ENCODE measurements at places on chromosomes 12 and 14.

GRCh38 chr12:29883941-29884554 is 100.3 kb upstream of the TMTC1 start:
- no peak for DNase-seq

DNA sequence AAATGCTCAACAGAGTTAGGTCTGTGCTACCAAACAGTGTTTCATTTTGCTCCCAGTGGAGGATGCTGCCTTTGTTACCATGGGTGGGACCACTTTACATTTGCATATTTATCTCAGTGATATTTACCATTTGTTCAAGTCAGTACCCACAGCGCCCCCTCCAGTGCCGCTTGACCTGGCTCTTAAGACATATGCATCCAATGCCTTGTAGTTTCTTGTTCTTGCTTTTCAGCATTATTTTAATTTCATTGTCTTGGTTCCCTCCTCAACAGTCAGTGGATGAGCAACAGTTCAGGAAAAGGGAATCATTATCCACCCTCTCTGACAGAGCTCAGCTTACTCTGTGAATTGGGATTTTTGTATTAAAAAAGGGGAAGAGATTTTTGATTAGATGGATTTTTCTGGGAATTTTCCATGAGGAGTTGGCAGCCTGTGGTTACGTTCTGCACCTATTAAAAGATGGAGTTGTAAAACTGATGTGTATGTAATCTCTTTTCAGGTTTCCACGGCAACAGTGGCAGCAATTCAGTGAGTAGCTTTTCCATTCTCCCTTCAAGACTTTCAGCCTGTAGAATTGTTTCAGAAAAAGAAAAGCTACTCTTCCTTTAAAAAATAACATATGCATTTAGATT is 240.5 kb upstream of the DAAM1 start:
- no peak for DNase-seq

DNA sequence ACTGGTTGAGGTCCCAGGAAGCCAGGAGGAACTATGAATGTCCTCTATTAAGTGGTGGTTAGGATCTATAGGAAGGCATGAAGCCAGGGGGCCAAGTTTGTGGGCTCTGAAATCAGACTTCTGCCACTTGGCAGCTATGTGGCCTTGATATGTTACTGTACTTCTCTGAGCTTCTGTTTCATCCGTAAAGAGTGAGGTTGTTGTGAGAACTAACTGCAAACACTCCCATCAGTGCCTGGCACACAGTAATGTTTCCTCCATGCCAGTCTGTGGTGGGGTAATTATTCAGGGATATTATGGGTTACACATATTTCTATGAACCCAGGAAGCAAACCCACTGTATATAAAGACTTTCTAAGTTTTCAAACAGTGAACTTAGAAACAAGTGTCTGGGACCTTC is 57.4 kb downstream of the PLXNC1 start:
- DNase-seq, result no peak

- DNase-seq, result no peak
Observed at GRCh38 chr14:38481952-38482678, 226.2 kb upstream of the CLEC14A start.

DNA sequence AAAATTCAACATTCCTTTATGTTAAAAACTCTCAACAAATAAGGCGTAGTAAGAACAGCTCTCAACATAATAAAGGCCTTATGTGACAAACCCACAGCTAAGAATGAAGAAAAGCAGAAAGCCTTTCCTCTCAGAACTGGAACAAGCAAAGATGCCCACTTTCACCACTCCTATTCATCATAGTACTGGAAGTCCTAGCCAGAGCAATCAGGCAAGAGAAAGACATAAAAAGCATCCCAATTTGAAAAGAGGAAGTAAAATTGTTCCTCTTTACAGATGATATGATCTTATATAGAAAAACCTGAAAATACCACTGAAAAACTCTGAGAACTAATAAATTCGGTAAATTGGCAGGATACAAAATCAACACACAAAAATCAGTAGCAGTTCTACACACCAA is 52.1 kb downstream of the STON2 start:
- DNase-seq, result no peak

DNA sequence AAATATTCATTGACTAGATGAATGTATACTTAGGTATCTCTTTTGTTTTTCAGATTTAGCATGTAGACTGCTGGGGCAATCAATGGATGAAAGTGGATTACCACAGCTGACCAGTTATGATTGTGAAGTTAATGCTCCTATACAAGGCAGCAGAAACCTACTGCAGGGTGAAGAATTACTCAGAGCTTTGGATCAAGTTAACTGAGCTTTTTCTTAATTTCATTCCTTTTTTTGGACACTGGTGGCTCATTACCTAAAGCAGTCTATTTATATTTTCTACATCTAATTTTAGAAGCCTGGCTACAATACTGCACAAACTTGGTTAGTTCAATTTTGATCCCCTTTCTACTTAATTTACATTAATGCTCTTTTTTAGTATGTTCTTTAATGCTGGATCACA is 15.3 kb upstream of the SNAPC1 start:
- no peak for DNase-seq

DNA sequence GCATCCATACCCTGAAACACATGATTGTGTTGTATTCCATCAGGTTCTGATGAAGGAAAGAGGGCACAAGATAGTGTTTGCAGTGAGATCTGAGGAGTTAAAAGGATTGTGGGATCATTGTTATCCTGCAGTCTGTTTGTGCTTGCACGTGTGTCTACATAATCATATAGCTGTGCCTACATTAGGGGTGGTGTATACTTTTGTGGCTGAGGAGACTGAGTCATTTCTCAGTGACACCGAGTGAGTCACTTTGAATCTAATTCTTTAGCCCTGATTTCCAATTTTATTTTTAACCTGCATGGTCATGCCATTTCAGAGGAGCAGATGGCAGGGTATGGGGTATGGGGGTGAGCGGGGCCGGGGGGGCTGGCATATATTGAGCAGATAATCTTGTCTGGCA is 133.2 kb downstream of the ANO4 start:
- DNase-seq, result no peak

DNA sequence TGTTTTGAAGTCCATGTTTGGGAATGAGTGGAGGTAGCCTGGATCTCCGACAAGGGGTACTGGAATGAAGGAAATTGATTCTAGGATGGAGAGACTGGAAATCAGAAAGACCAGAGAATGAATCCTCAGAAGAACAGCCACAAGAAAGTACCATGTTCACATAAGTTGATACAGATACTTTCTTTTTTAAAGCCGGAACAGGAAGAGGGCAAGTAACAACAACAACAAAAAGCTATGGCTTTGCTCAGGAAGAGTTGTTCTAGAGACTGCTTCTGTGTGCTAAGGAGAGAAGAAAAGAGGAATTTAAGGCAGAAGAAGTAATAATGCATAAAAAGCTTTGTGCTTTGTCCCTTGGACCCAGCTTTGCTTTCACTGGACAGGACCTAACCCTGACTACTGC is 6.2 kb downstream of the TC2N start:
- DNase-seq, result no peak

GRCh38 chr14:40393143-40393542 is 960.9 kb upstream of the FBXO33 start:
- no peak for DNase-seq

DNA sequence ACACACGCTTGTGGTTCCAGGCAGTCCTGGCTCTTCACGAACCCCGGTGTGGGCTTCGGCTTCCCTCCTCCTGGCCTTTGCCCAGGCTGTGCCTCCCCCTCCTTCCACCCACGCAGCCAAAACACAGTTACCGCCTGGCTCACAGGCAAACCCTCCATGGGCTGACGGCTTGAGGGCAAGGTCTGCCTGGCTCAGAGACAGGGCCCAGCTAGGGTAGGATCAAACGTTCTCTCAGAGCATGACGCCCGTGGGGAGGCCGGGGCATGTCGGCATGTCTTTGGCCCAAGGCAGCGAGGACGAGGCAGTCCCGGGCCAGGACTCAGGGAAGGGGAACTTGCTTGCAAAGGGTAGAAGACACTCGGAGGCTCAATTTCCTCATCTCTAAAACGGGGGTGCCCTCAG is 2.1 kb downstream of the SLC25A47 start:
- no peak for DNase-seq

DNA sequence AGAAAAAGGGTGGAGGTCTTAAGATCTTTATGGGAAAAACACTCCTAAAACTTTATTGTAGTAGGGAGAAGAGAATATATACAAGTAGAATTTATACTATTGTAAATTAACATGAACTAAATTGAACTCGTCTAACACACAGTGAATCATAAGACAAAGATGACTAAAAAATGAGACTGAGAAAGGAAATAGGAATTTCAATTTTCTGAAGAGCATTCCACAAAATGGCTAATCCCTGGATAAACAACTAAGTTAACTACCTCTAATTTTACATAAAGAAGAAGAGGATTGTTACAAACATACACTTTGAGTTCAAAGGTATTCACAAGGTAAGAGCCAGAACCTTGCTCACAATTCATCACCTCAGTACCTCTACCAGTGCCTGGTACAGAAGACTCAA is 2.0 kb downstream of the MAP4K5 start:
- DNase-seq, result no peak

GRCh38 chr14:99704037-99704436 is 19.9 kb downstream of the CYP46A1 start:
- DNase-seq, result no peak

- DNase-seq, result no peak
Observed at GRCh38 chr12:56230432-56231183, 757 bp downstream of the SLC39A5 start.

DNA sequence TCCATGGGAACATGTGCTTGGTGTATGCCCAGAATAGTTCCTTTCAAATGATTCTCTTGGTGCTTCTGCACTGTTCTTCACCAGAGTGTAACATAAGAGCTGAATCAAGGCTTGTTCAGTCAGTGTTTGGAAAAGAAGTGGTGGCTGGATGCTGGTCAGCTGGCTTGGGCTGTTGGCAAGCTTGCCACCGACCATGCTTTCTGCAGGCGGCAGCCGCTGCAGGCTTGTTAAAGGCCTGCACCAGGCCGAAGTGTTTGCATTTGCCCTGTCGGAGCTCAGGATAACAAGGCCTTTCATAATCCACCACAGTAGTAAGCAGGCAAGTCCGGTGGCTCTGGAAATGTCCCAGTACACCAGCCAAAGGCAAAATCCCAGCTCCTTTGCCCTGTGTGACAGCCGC is 26.9 kb downstream of the DAAM1 start:
- DNase-seq, result no peak

GRCh38 chr14:104968541-104969401 is 9.4 kb downstream of the AHNAK2 start:
- DNase-seq, result no peak

DNA sequence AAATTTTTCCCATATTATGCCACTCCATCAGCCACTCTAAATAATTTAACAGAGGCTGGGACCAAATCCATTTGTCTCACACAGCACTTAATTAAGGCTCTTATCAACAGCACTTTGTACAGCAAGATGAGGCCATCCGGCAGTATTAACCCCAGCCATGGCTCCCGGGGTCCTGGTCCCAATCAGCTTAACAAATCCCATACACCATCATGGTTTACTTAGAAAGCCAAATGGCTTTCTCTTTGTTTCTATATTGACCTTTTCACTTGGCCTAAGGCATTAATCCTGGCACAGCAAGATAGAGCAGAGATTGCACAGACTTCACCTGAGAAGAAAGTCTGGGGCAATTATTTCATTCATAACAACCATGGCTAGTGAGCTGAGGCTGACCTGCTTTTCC is 38.6 kb downstream of the SPTSSA start:
- no peak for DNase-seq

DNA sequence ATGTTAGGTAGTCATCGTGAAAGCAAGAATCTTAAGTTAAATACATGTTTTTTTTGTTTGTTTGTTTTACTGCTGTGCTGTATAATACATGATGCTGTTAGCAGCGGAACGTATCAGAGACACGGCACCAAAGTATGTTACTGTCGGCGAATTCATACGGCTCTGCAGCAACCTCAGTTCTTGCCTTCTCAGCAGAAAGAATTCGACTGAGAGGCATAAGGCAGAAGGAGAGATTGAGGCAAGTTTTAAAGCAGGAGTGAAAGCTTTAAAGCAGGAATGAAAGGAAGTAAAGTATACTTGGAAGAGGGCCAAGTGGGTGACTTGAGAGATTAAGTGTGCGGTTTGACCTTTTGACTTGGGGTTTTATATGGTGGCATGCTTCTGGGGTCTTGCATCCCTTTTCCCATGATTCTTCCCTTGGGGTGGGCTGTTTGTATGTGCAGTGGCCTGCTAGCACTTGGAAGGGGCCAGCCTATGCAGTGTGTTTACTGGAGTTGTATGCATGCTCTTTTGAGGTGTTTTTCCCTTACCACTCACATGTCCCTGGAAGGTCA is 23.7 kb downstream of the LEMD3 start:
- DNase-seq, result no peak

DNA sequence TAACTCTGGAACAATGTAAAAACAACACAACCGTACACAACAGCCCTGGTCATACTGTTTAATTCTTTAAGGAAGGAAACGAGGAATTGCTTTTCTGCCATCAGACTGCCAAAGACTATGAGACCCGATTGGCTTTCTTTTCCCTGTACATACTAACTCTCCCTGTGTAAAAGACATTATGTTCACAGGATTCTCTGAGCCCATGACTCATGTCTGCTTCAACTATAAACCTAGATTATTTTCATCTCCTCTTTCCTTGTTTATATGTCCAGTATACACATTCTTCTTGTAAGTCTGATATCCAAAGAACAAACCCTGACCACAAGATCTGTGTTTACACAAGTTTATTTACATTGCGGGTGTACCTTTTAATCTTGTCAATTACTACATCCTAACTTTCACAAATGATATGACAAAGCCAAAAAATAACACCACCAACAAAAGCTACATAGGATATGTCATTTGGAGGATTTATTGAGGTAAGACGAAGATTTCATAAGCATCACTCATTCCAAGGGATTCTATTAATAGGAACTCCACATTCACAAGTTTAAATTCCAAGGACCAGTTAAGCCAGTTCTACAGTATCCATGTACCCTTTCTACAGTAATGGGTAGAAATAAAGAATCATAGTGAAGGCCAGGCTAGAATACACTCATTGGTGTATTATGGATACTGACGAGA is 67.3 kb downstream of the STXBP6 start:
- DNase-seq, result no peak

GRCh38 chr14:63486738-63487137 is 56.4 kb downstream of the PPP2R5E start:
- no peak for DNase-seq

- no peak for DNase-seq
Observed at GRCh38 chr12:51871126-51871525, 16.8 kb upstream of the ANKRD33 start.

GRCh38 chr12:89542912-89543592 is 17.2 kb upstream of the POC1B start:
- peak; percentile 21 for DNase-seq

- no peak for DNase-seq
Observed at GRCh38 chr14:79961197-79961596, 250.1 kb downstream of the DIO2 start.

- DNase-seq, result peak; percentile 4
Observed at GRCh38 chr12:30694412-30695198, 1.1 kb downstream of the IPO8 start.

- peak; percentile 11 for DNase-seq
Observed at GRCh38 chr14:103629503-103630121, 601 bp downstream of the KLC1 start.

DNA sequence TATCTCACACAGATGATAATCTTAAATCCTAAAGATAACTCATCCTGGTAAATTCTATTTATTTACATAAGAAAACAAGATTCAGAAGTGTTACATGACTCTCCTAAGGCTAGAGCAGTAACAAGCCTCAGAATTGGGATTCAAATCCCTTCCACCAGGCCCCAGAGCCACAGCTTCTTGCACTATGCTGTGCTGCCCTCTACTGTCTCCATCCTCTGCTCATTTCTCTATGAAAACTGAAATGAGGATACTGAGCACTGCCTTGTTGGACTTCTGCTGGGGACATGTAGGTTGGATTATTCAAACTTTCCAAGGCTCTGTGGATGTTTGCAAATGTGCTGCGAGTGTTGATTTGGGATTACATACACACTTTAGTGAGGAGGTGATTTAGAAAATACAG is 23.5 kb upstream of the C12orf50 start:
- DNase-seq, result no peak

Measured in stimulated activated CD8-positive, alpha-beta memory T cell treated with anti-CD3 and anti-CD28 coated beads, Interleukin-12 subunit alpha, Interleukin-12 subunit beta, amount 100 ng/mL, for 4 hours (primary cell).